ENCODE measurements at places on chromosomes 11 and 22.

DNA sequence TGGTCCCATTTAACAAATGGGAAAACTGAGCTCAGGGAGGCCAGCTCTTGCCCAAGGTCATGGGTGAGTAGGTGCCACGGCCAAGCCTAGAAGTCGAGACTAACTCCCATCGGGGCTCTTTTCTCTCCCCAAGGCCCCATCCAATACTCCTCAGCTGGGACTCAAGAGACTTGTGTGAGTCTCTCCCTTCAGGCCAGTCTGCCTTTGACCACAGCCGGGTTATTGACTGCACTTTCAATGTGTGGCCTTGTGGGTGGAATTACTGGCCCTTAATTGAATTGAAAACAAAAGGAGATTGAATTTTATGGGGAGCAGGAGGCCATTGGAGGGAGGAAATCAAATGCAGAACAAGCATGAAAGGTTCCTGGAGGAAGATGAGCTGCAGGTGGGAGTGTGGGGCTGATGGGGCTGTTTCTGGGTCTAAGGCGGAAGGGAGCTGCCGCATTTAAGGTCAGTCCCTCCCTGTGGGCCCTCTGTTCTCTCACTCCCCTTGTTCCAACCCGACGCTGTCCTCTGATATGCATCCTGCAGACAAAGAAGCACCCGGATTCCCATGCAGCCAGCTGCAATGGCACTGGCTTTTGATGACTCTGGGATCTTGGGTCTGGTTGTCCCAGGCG, 552.8 kb downstream of the MIAT start:
- no peak for DNase-seq

GRCh38 chr11:78350091-78350645, 67.5 kb downstream of the GAB2 start:
- DNase-seq: peak; percentile 82

GRCh38 chr11:95507794-95508193, 276.8 kb upstream of the SESN3 start:
- no peak for DNase-seq

GRCh38 chr11:12189543-12190235, 79.3 kb downstream of the MICAL2 start:
- no peak for DNase-seq

GRCh38 chr11:2796091-2796490, 89.5 kb downstream of the CDKN1C start:
- no peak for DNase-seq

- peak; percentile 24 for DNase-seq
Measured at GRCh38 chr22:46738647-46739093, 618 bp upstream of the CERK start.

DNA sequence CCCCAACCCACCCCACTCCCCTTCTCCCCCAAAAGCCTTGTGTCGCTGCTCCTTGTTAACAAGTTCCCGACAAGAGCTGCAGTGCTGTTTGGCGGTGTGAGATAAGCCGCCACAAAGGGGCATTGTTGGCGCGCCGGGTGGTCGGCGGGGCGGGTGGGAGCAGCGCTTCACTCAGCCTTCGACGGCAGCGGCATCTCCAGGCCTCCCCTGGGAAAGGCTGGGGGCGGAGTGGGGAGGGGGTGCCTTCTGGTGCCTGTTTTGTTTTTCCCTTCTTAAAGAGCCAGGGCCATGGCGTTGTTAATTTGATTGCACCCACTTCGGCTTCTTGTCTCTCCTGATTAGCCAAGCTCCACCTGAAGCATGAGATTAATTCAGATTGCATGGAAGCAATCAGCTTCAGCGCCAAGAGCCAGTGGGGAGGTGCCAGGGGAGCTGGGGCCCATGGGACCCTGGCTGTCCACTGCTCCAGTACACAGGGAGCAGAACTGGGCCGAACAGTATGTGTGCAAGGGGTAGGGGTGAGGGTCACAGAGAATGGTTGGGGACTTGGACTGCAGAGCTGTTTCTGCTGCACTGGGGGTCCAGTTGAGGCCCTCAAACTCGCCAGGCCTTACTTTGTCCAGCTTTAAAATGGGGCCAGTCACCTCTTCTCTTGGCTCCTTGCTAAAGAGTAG, 165.1 kb downstream of the CEP164 start:
- DNase-seq: no peak

DNA sequence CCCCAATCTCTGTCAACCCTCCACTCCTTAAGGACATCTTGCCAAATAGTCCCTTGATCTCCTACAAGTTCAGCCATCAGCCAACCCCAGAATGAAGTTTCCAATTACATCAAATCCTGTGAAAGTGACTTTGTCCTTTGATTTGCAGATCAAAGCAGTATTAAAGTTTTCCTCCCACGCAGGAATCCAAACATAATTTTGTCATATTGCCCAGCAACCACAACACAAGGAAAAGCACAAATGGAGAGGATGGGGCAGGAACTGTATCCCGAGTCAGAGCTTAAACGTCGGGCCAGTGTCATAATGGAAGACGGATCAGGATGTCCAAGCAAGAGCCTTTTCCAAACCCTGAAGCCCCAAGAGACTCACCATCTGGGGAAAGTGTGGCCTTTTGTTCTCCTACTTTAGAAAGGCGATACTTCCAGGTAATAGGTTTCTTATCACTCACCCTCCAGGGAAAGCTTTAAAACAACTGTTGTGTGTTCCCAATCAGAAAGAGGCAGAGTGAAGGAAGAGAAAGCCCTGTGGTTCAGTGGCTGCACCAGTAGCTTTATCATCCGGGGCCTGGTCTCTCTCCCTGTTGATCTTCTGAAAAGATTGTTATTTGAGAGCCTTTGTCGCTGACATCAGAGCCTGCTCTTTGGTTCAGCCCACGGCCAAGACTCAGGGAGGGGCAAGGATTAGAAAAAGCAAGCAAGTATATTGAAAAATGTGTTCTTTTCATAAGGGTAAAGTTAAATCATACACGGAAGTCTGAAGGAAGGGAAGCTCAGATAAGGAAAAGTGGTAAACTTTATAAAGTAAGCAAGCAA, 41.7 kb downstream of the EXPH5 start:
- DNase-seq: no peak

DNA sequence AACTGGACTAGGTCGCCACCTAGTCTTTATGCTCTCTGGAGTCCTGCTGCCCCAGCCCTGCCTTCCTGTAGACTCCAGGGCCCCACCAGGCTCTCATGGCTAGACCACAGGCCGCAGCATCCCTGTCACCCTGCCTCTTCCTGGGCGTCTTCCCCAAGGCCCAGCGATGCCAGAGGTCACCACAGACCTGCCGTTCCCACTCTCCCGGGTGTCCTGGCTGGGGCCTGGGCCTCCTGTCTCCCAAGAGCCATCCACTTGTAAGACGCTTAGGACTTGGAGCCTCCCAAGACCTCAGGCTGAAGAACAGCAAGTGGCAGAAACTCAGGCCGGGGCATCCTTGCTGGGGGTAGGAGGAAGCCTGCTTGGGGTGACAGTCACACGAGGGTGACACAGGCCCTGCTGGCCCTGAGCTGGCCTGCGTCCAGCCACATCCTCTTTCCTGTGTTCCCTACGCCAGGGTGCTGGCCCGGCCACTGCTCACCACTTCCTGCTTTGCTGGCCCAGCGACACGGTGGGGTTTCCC, 2.0 kb upstream of the TCIRG1 start:
- peak; percentile 35 for DNase-seq

- DNase-seq: peak; percentile 70
Measured at GRCh38 chr22:23080613-23081290, 10.4 kb downstream of the GNAZ start.

DNA sequence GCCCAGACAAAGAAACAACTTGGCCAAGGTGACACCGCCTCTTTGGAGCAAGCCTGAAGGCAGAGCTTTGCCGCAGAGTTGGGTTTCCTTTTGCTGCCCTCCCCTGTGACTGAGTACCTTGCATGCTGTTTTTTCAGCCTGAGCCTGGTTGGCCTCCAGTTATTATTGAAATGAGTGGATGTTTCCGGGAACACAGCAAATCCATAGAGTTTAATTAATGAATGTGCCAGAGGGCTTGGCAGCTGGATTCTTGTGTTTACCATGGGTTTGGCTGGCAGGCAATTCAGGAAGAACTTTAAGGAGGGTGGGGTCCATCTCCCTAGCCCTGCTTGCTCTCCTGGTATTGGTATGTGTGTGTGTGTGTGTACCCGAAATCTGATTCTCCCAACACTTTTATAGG, 65.6 kb upstream of the CRYBB3 start:
- DNase-seq: peak; percentile 30

- DNase-seq: peak; percentile 74
Measured at GRCh38 chr22:31321421-31321820, 24.7 kb downstream of the PATZ1 start.

DNA sequence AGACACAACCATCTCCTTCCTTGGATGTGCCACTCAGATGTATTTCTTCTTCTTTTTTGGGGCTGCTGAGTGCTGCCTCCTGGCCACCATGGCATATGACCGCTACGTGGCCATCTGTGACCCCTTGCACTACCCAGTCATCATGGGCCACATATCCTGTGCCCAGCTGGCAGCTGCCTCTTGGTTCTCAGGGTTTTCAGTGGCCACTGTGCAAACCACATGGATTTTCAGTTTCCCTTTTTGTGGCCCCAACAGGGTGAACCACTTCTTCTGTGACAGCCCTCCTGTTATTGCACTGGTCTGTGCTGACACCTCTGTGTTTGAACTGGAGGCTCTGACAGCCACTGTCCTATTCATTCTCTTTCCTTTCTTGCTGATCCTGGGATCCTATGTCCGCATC, 489 bp downstream of the OR10A4 start:
- DNase-seq: no peak

DNA sequence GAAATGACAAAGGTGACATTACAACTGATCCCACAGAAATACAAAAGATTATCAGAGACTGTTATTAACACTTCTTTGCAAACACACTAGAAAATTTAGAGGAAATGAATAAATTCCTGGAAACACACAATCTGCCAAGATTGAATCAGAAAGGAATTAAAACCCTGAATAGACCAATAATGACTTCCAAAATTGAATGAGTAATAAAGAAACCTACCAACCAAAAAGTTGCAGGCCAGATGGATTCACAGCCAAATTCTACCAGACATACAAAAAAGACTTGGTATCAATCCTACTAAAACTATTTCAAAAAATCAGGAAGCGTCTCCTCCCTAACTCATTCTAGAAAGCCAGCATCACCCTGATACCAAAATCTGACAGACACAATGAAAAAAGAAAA, 17.2 kb downstream of the RAB38 start:
- DNase-seq: no peak

DNA sequence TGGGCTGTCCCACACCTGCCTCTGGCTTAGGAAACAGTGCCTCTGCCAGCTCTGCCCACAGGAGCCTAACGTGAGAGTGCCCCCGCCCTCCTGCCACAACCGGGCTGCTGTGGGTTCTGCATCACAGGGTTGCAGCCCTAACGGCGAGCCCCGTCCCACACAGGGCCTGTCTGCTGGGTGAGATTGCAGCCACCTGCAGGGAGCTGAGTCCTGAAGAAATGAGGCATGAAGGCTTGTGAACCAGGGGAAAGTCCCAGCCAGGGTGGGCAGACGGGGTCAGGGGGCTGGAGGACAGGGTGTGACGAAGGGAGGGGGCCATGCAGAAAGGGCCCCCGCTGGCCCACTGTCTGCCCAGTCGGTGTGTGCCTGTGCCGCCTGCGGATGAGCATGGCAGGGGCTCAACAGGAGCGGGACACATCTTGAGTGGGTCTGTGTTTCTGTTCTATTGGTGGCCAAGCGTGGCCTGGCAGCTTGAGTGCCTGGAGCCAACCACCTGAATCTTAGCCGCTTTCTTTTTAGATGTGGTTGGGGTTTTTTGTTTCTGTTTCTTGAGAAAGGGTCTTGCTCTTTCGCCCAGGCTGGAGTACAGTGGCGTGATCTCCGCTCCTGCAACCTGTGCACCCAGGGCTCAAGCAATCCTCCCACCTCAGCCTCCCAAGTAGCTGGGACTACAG, 38.9 kb downstream of the CTTN start:
- no peak for DNase-seq

- no peak for DNase-seq
Measured at GRCh38 chr22:40281717-40282116, 64.6 kb upstream of the ADSL start.

GRCh38 chr11:74471668-74472429, 4.5 kb upstream of the KCNE3 start:
- DNase-seq: no peak

GRCh38 chr11:68447015-68447801, 13.3 kb upstream of the PPP6R3 start:
- peak; percentile 45 for DNase-seq

DNA sequence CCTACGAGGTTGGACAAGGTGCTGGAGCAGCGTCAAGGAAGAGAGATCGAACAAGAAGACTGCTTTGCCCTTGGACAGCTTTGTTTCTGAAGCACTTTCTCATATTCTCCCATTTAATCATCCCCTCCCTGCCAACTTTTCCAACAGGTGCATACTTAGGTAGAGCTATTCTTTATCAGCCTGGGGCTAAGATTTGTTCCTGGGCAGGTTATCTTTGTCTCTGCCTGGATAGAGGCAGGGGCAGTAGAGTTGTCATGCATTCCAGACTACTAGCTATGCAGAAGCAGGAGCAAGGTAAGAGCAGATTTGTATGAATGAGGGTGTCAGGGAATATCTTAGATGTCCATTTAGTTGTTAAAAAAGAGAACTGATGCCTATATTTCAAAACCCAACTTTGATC, 82.3 kb downstream of the PTPRJ start:
- no peak for DNase-seq

- no peak for DNase-seq
Measured at GRCh38 chr11:13672576-13673210, 4.2 kb downstream of the FAR1 start.

DNA sequence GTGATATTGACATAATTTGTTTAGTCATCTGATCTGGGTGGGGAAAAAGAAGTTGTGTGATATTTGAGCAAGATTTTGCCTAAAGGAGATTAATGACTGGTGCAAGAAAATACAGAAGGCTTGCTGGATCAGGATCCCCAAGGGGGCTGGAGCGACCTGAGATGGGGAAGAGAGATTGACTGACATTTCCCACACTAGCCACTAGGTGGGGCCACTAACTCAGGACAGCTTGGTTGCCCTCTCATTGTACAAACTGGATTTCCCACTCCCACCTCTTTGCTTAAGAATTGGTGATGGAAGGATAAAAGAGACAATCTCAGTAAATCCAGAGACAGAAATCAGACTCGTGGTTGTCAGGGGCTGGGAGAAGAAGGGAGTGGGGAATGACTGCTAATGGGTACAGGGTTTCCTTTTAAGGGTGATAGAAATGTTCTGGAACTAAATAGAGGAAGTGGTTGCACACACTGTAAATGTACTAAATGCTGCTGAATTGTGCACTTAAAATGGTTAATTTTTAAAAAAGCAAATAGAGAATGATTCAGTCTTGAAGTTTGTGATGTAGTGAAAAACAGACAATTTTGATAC, 50.7 kb downstream of the CTTN start:
- no peak for DNase-seq

- DNase-seq: no peak
Measured at GRCh38 chr11:75721852-75722668, 4.4 kb downstream of the MOGAT2 start.
